Stimulated activated CD4-positive, alpha-beta T cell treated with anti-CD3 and anti-CD28 coated beads, Interleukin-12 subunit alpha, Interleukin-12 subunit beta, amount 100 ng/mL, for 24 hours (primary cell): ENCODE measurements at places on chromosomes 4 and X.

DNA sequence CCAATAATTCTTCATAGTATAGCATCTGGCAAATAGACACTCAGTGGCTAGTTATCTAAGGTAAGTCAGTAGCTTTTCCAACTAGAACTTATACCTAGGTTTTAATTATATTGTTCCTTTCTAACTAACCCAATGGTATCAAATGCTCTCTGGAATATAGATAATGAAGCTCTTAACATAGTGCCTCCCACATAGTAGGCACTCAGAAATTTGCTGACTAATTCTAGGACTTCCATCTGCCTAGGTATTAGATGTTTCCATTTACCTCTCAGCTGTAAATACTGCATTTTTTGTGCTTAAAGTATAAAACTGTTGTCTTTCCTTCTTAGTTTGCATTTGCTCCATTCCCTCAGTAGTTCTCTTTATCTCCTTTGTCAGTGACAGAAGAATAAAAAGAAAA, 214.3 kb upstream of the SPRY1 start:
- DNase-seq, result no peak

DNA sequence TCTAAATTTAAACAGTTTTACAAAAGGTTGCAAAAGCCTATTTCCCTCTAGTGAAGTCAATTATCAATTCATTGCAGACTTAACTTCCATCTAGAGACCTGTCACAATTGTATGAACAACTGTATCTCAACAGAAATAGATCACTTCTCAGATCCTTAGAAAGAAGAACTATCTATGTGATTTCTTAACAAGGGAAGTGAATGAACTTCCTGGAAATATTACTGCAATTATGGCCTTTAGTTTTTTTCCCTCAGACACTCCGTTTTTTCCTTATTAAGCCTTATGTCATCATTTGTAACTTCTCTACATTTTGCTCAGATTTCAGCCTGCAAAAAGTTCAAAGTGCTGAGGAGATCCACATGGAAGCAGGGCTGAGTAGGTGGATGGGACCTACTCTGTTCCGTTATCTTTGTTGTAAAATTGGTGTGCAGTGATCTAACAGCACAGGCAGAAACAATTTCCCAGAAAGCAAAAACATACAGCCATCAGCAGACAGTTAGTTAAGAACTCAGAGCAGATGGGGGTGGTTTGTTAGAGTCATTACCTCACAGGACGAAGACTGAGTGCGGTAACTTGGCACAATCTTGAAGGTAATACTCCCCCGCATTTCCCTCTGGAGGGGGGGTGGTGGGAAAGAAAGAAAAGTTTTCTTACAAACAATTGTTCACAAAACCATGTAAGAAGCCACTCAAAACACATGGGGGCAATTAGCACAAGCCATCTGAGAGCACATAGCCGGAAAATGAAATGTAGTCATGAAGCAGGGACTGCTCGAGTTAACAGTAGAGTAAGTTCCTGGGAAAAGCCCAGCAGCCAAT, 112.3 kb downstream of the NYX start:
- no peak for DNase-seq

- no peak for DNase-seq
These were observed 99.8 kb downstream of the PPP1R2C start for GRCh38 chrX:42678133-42678532.

- no peak for DNase-seq
These were observed 64.0 kb upstream of the PGM2 start for GRCh38 chr4:37762294-37762990.

DNA sequence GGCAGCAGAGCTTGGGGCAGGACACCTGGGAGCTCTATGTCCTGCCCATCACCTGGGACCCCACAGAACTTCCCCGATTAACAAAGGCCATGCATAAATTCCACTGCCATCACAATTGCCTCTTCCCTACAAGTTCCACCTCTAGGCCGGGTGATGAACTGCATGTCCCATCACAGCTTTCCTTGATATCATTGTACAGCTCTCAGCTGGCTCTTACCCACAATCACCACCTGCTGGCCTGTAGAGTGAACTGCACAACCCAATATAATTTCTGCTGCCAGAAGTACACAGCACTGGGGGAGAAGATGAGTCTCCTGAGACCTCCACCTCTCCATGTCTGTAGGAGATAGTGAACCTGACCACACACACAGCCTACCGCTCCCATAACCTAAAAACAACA, 285.0 kb upstream of the AADAT start:
- no peak for DNase-seq

- no peak for DNase-seq
These were observed 45.0 kb downstream of the PDHA1 start for GRCh38 chrX:19388741-19389140.

GRCh38 chrX:136759968-136760367, 20.8 kb downstream of the ARHGEF6 start:
- no peak for DNase-seq

DNA sequence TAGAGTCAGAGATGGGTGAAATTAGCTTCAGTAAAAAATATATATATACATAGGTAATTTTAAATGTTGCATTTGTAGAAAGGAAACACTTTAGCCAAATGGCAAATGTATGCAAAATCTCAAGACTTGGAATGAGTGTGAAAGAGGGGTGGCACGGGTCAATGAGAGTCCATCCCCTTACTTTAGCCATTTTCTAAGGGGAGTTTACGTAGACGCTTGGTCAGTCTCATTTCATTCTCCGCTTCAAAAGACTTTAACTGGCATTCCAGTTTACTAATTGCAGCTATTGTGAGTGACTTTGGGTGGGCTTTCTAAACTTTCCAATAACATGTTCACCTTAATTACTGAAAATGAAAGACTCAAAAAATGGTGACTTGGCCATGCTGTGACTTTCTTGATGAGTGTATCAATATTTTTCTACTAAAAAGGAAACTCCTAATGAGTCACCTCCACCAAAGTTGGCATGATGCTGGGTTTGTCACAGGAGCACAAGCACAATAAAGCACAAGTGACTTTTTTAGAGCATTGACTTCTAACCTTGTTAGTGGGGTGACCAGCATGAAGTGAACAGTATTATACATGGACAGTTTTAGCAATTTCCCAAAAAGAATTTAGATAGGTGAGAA, 356.0 kb upstream of the RASGEF1B start:
- DNase-seq, result no peak

DNA sequence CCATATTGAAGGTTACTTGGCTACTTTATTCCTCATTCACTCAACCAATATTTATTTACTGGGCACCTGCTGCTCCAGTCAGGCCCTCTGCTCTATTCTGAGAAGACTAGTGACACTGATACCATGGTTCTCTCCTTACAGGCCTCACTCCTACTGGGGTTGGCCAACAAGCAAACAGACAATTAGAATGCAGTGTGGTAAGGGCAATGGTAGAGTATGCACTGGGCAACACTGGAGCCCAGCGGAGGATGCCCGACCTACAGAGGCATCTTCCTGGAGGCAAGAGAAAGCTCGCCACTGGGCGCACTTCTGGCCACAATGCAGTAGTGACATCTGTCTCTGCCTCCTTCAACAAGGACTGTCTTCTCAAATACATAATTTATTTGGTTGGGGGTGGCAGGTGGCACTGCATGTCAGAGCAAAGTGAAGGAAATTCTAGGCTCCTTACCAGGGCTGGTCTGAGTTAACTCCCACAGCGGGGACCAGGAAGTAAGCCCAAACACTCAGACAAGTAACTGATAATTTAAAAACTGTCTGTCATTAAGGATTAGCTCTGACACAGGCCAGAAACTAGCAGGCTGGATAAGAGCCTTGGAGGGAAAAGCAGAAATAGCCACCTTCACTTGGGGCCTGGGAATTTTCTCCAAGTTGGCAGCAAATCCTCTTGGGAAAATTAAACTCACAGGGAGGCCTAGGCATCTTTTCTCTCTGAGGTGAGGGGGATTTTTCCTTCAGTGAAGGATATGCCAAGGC, 150.7 kb upstream of the EOLA2 start:
- no peak for DNase-seq

DNA sequence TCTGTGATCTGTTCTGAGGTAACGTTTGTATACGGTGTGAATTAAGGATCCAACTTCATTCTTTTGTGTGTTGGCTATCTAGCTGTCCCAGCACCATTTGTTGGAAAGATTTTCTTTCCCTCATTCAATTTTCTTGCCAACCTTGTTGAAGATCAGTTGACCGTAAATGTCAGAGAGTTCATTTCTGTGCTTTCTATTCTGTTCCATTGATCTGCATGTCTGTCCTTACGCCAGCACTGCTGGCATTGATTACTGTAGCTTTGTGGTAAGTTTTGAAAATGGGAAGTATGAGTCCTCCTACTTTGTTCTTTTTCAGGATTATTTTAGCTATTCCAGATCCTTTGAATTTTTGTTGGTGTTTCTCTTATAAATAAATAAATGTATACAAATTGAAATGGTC, 60.8 kb downstream of the MTMR1 start:
- no peak for DNase-seq

- peak; percentile 28 for DNase-seq
These were observed 116.3 kb upstream of the NALF2 start for GRCh38 chrX:69387567-69388487.
